ENCODE measurements at places on chromosomes 7 and 10.
A peak's percentile ranks its signal among the peaks of the same experiment; 100 is the strongest.

- no peak for DNase-seq
These were observed 29.6 kb downstream of the ABCB4 start for GRCh38 chr7:87445897-87446296.

DNA sequence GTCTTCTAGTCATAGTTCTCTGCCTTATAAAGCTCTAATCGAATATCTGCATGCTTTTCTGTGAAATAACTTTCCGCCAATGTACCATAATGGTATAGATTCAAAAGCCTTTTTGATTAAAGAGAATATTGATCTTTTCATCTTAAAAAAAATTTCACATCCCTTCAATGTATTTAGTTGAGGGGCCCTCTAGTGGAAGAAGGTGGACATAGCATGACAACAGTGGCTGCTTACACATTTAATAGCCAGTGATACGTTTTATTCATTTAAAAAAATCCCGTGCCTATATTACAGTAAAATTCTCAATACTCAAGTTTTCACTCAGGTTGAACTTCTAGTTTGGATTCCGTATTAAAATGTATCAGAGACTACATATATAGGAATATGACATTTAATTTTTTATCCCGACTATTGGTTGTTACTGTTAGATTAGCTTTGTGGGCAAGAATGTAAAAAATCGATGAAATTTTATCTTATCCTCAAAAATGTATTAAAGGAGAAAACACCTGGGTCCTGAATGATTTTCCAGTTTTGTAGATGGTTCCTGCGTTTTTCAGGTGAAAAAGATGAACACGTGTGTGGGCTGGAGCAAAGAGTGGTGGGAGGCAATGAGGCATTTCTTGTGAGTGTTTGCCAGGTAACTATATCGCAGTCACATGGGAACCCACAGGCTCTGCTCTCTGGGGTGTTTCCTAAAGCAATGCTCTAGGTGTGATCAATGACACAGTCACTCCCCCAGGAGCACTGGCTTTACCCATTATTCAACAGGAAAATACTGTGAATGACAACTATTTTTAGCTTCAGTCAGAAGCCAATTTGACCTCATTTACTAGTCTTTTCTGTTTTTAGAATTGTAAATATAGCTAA is 24.1 kb upstream of the PNLIP start:
- no peak for DNase-seq

- no peak for DNase-seq
These were observed 308.6 kb upstream of the NRP1 start for GRCh38 chr10:33643042-33643441.

GRCh38 chr7:142787034-142787768 is 16.4 kb downstream of the PRSS2 start:
- DNase-seq, result no peak

DNA sequence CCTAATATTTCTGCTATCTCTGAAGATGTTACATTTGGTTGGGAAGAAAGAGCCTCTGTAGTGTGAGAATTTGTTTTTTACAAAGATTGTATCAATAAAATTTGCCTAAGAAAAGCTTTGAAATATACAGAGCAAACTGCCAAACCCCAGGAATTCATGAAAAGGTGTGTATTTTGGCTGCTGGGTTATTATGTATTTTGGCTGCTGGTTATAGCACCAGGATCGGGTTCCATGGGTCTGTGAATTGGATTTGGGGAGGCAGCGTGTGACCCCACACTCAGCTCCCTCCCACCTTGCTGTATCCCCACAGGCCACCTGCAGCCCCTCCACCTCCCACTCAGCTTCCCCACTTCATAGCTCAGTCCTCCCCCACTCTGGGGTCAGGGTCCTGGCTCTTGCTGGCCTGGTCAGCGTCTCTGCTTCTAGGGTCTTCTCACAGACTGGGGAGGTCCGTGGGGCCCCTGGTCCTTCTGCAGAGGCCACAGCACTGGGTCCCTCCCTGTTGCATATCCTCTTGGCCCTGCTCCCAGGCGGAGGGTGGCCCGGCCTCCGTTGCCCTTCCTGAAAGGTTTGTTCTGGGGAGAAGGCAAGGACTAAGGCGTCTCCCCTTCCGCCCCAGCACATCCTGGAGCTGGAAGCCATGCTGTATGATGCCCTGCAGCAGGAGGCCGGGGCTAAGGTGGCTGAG is 24.0 kb upstream of the DPYSL4 start:
- no peak for DNase-seq

DNA sequence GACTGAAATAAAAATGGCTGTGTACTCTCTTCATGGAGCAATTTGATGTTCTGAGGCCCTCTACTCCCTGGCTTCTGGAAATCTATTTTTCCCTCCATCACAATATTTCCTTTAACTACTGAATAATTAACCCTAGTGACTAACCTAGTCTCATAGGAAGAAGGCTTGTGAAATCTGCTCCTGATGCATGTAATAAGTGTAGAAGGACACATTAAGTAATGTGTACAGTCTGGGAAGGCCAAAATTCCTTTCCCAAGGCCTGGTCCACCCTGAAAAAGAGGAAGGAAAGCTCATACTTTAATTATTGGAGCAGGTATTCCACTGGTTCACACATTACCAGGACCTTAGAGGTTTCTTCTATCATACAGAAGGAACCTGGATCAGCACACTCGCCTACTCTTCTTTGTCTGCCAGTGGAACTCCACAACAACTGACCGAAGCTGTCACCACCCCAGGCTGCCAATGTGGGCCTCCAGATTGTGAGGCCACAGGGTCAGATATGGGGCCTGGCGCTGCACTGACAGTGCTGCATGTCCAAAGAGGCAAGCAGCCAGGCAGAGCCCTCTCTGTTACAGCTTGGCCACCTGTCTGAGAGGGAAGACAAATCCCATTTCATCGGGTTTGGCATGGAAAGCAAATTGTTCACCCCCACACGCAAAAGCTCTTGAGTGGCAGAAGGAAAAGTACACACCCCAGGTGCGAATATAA is 54.4 kb upstream of the FAM133B start:
- DNase-seq, result no peak

DNA sequence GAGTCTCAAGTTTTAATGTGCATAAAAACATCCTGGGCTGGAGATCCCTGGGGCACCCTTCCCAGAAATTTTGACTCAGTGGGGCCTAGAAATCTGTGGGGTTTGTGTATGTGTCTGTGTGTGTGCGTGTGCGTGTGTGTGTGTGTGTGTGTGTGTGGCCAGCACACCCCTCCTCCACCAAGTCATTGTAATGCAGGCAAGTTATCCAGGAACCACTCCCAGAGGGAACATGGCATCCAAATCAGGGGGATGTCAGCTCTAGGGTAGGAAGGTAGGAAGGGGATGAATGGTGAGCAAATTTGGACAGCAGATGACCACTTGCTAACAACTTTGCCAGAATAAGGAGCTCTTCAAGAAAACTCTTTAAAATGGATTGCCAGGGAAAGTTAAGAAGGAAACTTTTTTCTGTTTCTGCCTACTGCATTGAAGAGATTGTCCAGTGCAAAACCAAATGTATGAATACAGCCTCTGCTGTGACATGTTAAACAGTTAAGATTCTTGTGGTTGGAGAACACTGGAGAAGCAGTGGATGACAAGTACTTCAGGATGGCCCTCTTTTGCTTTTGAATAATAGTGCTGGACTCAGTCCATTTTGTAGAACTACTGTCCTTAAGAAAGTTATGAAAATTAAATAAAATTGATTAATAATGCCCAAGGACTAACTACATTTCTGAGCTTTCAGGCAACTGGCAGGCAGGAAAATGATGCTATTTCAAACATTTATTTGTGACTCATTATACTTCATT is 12.3 kb downstream of the STAMBPL1 start:
- DNase-seq, result no peak

- DNase-seq, result peak; percentile 84
These were observed 21.6 kb upstream of the LIMK1 start for GRCh38 chr7:74061840-74062539.

DNA sequence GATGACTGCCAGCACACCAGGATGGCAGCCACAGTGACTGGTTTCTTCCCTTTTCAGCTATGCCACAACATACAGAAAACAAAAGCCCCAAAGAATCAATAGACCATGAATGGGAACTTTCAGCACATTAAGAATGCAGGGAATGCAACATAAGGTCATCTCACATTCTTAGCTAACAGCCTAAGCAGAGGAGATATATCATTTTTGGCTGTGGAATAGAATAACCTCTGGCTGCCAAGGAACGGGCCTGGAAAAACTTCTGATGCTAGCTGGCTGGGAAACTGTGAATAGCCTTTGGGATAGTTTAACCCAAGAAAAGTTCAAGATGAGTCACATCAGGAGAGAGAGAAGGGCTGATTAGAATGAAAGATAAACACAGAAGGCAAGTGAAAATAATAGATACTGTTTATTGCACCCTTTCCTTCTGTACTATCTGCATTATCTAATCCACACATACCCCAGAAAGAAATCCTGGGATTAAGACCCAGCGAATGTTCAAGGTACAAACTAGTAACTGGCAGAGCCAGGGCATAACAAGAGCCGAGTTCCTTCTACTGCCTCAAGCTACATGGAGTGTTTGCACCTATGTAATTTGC is 169.2 kb downstream of the SEMA3A start:
- DNase-seq, result peak; percentile 50

DNA sequence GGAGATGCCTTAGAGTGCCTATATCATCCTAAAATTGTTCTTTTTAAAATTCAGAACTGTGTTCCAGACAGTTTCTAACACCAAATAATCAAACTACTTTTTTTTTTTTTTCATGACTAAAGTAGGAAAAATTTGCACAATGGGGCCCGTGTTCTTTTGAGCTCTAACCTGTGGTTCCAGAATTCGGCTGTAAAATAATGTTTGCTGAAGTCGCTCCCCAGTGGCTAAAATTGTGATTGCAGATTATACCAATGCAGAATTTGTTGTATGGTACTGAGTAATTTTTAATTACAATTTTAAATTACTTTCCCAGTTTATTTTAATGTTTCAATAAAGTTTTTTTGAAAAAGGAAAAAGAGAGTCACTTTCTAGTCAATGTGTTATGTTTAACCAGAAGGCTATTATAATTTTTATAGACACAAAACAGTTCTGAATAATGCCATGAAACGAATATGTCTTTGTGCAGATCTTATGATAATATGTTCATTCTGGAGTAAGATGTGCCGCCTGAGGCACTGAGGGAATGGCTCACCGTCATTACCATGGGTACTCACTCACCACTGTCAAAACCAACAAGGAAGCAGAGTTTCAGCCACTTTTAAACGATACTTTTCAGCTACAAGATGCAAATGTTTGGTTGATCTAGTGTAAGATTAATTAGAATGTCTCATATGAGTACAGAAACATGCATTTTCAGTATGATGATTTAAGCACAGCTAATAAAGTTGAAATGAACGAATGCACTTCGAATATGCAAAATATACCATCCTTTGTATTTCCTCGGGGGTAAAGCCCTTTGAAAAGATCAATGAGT is 173.6 kb downstream of the PRKCQ start:
- DNase-seq, result no peak

- DNase-seq, result no peak
These were observed 47.3 kb upstream of the AUTS2 start for GRCh38 chr7:69550991-69551390.

- no peak for DNase-seq
These were observed 318.0 kb downstream of the PAXIP1 start for GRCh38 chr7:154684666-154685563.

DNA sequence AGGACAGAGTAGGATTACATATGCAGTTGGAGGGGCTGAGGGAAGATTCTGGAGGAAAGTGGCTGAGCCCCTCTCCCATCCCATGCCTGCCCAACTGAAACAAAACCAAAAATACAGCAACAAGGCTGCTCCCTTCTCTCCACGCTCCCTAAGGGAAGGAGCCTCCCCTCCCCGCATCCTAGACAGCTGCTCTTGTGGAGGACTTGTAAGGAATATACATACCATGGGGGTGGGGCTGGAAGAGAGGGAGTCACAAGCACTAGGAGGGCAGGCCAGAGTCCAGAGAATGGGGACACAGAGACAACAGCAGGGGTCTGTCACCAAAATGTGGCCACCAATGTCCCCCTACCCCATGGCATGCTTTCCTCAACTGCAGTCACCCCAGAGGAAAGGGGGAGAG is 13.2 kb downstream of the LDB1 start:
- no peak for DNase-seq

GRCh38 chr7:146004805-146005204 is 111.8 kb upstream of the CNTNAP2 start:
- no peak for DNase-seq

GRCh38 chr7:139570119-139570518 is 46.6 kb downstream of the CLEC2L start:
- peak; percentile 55 for DNase-seq

- no peak for DNase-seq
These were observed 50.7 kb downstream of the MDFIC start for GRCh38 chr7:114972567-114972966.

DNA sequence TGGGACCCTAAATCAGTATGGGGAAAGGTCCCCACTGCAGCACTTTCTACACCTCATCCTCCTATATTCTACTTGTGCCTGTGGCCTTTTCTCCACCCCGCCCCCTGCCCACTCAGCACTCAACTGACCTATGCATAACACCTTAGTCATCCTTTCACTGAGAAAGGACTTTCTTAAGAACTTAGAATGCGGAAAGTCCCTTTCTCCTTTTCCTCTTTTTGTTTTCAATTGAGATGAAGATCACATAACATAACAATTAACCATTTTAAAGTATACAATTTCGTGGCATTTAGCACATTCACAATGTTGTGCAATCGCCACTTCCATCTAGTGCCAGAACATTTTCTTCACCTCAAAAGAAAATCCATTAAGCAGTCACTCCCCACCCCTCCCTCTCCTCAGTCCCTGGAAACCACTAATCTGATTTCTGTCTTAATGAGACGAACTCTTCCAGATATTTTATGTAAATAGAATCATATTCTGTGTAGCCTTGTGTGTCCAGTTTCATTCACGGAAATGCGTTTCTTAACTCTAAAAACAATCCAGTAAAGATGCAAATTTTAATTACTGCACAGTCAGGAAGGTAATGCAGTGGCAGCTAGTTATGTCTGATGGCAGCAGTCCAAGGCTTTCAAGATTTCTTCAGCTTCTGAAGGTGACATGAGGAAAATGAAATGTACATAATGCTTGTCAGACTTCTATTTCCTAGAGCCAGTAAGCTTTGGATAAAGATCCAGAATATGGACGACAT is 41.7 kb downstream of the FAS start:
- peak; percentile 8 for DNase-seq

DNA sequence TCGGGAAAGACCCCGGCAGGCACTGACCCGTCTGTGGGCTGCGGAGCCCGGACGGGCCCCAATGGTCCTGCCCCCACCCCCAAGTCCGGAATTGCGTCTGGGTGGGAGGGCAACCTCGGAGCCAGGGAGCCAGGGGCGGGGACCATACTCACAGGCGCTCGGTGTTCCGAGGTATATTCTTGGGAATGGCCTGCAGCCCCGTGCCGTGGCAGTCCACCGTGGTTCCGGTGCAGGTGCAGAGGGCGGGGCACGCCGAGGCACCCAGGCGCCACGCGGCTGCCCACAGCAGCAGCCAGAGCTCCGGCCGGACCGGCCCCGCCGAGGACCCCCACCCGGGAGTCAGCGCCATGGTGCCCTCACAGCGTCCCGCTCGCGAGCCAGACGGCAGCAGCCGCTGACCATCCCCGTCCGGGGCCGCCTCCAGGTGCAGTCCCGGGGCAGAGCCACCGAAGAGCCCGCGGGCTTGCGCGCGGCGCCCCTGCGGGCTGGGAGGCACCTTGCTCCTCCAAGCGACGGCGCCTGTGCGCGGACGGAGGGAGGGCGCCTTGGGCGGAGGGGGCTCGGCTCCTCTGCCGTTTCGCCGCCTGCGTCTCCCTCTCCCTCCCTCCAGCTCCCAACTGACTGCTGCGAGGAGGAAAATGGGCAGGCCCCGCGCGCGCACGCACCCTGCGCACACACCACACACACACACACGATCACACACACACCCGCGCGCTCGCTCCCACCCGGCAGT is at the start of gene SLIT1:
TSS of gene SLIT1 (minus strand) at position 634 of the 733 bp plus-strand sequence. CDS start at position 349, 285 bp downstream.
- DNase-seq, result peak; percentile 56
